Activated effector memory CD4-positive, alpha-beta T cell treated with anti-CD3 and anti-CD28 coated beads, Interleukin-2, amount 50 U/mL, for 16 hours (primary cell): ENCODE measurements at places on chromosomes 1 and 21.

DNA sequence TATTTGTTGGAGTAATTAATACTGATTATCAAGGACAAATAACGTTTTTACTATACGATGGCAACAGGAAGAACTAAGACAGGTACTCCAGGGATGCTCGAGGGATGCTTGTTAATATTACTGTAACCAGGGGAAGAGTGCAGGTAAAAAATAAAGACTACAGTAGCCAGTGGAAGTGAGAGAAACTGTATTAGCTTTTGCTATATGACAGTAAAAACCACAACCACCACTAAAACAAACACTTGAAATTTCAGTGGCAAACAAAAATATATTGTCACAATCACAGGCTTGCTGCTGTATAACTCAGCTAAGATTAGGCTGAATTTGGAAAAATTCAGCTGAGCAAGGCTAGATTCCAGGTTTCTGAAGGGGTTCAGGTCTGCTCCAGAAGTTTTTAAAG, 812.6 kb upstream of the ADGRL4 start:
- no peak for DNase-seq

GRCh38 chr1:39576016-39576657, 453 bp downstream of the PABPC4 start:
- peak; percentile 75 for DNase-seq

GRCh38 chr1:205191622-205192021, 19.9 kb downstream of the DSTYK start:
- no peak for DNase-seq

GRCh38 chr1:221816899-221817298, 75.0 kb upstream of the DUSP10 start:
- no peak for DNase-seq

DNA sequence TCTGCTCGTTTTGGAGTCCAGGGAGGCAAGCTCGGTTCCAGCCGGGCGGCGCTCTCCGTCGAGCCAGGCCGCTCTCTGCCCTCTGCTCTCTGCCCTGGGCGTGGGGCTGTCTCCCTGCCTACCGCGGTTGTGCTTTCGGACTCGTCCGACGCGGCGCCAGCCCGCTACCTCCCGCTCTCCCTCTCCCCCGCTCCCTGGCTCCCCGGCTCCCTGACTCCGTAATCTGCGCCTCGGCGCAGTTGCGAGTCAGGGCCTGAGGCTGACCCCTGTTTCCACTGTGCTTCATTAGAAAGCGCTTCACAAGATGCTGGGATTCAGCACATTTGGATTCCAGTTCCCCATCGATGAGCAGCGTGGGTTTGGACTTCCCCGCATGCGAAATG, 2.2 kb downstream of the SOX13 start:
- DNase-seq = no peak

GRCh38 chr1:222087221-222087920, 345.5 kb upstream of the DUSP10 start:
- DNase-seq = no peak

- no peak for DNase-seq
These were observed at the start of gene TMCO2 for GRCh38 chr1:40247655-40248054. Gene TMCO2 (plus strand): TSS chr1:40247937. CDS start chr1:40247994, 57 bp downstream.

GRCh38 chr21:42855937-42856335, 23.4 kb downstream of the WDR4 start:
- DNase-seq = no peak

- peak; percentile 91 for DNase-seq
These were observed 29.0 kb upstream of the SLAMF1 start for GRCh38 chr1:160675641-160676410.

GRCh38 chr21:37665230-37666024, 250.8 kb downstream of the KCNJ6 start:
- DNase-seq = no peak

DNA sequence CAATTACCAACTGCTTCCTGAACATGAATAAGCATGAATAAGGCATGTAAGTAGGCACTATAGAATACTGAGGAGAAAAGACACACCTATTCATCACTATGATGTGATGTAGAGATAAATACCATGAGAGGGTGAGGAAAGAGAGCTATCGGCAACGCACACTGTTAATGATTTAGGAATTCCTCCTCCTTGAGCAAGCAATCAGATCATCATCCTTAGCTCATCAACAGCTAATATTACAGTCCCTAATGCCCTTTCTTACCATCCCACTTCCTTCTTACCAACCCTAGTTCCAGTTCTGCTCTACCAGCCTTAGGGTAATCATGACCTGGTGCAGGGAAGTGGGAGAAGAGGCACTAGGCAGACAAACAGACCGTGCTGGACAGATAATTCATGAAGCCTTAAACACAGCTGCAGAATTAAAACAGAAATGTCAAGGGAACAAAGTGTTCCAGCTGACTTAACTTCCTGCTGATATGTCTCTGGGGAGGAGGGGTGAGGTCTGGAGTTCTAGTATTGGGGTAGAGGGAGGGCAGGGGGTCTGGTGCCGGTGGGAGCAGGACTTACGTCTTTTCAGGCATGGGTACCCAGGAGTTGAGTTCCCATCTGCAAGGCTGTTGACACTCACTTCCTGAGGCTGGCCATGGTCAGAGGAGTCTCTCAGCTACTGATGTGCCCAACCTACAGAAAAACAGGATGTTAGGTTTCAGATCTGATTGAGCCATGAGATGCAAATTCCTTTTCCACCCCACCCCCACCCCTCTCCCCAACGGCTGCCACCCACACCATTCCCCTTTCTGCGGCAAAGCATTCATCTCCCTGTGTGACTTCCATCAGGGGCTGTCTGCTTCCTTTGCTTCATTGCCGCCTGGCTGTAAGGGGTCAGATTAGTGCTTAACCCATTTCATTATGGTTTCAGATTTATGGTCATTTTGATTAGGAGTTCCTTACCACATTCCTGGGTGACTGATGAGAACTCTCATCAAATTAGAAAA, 12.6 kb upstream of the RCSD1 start:
- no peak for DNase-seq

- no peak for DNase-seq
These were observed 175.6 kb upstream of the DAB1 start for GRCh38 chr1:57599236-57599994.

- peak; percentile 98 for DNase-seq
These were observed at the start of gene RRP1 for GRCh38 chr21:43789276-43790009. Gene RRP1 (plus strand): TSS chr21:43789577. CDS start chr21:43789630, 53 bp downstream.

DNA sequence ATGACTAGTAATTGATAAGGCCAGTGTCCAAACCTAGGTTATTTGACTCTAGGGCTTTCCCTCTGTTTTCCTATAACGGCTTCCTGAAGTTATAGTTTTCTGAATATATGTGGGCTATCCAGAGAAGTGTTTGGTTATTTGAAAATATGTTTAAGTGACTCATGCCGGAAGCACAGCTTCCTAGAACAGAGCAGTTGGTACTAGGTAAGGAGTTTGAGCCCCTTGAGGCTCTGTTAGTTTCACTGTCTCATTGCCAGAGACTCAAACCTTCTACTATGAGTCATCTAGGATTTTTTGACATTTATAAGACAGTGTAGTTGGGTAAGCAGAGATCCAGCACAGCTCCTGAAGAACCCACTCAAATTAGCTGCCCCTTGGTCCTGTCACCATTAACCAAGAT, 27.1 kb upstream of the LEPR start:
- DNase-seq = peak; percentile 68

DNA sequence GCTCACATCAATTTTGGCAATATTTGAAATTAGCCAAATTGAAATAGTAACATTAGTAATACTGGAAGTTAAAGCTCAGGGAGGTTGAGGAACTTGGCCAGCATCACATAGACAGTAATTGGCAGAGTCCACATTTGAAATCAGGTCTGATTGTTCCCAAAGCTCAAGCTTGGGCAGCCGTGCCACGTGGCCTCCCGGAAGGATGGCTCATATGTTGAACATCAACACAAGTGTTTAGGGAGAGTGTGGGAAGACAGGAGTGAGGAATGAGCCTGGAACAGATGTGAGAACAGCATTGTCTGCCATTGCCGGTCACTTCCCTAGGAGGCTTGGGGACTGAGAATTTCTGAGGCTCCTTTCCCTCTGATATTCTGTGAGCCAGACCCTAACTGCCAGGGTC, 40.2 kb upstream of the RBM15 start:
- DNase-seq = no peak

GRCh38 chr1:213440766-213441165, 389.7 kb downstream of the RPS6KC1 start:
- DNase-seq = no peak
